ENCODE measurements at places on chromosomes 13 and 19.
A peak's percentile ranks its signal among the peaks of the same experiment; 100 is the strongest.

DNA sequence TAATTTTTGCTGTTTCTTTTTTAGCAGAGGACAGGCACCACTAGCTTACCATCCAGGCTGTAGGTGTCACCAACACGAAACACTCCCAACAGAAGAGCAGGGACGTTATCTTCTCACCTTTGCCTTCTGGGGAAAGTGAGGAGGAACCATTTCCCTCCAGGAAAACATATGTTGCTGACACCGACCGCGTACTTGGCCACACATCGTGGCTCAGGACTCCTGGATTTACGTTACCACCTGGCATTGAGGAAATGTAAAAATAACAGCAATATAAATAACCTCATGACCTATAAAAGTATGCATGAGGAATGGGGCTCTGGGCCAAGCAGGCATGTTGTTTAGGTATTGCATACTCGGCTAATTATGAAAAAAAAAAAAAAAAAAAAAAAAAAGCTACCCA is 525.1 kb downstream of the MYO16 start:
- no peak for DNase-seq

- no peak for DNase-seq
Measured at GRCh38 chr13:105139048-105139379, 1396.4 kb downstream of the EFNB2 start.

DNA sequence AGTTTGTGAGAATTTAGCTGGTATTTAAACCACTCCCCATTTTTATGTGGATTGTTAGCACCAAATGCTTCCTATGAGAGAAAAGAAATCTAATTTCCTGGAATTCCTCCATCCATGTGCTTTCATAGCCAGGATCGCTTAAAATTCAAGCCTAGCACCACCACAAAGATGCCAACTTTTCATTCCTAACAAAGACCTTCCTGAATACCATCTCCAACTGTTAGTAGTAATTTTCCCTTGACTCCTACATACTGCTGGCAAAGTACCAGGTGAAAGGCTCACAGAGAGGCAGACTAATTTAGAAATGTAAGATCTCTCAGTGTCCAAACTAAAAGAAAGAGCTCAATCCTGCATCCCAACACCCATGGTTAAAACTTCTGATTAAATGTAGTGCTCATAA is 386.3 kb downstream of the KCTD12 start:
- no peak for DNase-seq

DNA sequence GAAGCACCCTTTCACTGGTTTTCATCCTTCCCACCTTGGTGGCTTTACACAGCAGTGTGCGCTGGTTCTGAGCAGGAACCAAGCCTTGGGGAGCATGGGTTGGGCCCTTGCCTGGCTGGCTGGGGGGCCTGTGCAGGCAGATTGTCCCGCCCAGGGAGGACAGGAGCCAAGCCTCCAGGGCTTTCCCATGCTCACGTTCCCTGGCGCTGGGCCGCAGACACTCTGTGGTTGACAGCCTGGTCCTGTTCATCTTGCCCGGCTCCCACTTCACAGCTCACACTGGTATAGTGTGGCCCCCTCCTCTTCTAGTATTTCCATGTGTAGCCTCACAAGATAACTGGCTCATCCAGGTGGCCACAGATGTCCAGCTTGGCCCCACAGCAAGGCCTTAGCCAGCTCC is 4.6 kb upstream of the CCNE1 start:
- no peak for DNase-seq

GRCh38 chr19:31421856-31422255 is 72.6 kb upstream of the TSHZ3 start:
- DNase-seq, result no peak

- no peak for DNase-seq
Measured at GRCh38 chr13:51620165-51620983, 36.1 kb downstream of the WDFY2 start.

DNA sequence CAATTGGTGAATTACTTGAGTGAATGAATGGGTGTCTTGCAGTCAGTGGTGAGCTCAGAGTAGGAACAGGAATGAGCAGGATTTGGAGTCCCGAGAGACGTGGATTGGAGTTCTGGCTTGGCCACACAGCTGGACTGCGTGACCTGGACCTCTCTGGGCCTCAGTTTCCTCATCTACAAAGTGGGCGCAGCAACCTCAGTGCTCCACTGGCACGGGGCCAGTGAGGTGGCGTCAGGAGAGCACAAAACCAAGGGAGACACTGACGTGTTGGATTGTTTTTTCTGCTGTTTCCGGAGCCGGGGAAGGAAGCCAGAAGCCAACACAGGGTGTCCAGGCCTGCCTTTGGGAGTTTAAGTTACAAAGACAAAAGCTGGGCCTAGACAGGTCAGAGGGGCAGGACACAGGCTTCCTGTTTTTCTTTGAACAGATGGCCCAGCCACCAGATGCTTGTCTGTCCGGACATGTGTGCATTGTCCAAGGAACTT is 6.5 kb upstream of the DOCK6 start:
- peak; percentile 41 for DNase-seq

DNA sequence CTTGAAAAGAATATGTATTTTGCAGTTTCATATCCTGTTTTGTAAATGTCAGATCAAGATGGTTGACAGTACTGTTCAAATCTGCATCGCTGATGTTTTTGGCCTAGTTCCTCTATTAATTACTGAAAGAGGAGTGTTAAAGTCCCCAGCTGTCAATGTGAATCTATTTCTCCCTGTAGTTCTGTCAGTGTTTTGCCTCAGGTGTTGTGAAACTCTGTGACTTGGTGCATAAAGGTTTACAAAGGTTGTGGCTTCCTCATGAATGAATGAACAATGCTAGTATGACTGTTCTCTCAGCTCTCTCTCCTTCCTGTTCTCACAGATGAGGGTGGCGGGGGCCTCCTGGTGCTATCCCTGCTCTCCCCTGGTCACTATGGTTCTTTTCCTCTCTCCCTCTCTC is 142.4 kb downstream of the MYCBP2 start:
- no peak for DNase-seq

DNA sequence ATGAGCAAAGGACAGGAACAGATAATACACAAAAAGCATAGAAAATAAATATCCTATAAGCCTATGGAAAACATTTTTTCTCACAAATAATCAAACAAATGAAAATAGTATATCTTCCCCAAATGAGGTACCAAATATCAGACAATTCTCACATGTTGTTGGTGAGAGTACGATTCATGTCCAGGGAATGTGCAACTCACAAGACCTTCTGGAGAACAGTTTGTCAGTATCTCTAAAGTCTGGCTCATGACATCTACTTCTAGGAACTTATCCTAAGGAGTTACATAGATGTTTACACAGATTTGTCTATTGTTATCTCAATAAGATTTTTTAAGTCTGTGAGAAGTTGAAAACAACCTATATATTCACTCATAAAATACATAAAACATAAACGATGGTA is 80.3 kb upstream of the ARHGEF7 start:
- no peak for DNase-seq

DNA sequence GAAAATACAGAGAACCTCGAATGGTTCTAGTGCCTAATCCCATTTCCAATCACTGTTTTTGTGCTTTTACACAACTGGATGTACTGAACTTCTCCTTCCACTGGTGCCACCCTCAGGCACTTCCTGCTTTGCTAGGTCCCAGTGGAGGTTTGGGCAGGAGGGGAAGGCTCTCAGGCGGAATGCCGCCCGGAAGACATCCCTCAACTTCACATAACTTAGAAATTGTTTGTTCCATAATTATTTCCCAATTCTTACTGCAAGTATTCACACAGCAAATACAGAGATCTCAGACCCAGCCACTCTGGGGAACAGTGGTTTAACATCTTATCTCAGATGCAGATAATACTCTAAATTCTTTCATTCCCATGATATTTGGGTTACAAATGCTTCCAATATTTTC is 195.7 kb upstream of the IPO5 start:
- no peak for DNase-seq

DNA sequence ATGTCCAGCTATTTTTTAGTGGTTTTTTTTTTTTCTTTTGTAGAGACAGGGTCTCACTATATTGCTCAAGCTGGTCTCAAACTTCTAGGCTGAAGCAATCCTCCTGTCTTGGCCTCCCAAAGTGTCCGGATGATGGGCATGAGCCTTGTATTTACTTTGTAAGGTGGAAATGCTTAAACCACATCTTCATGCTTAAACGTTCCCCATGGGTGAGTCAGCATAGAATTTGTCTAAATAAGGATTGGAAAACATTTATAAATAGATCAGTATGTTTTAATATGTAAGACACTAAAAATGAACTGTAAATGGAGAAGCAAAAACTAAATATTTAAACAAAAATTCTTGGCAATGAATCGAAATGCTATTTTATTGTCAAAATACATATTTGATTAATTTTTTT is 698.0 kb downstream of the PCDH9 start:
- DNase-seq, result peak; percentile 41

GRCh38 chr13:84481958-84482357 is 599.7 kb upstream of the SLITRK1 start:
- DNase-seq, result peak; percentile 47

- DNase-seq, result peak; percentile 34
Measured at GRCh38 chr19:46481947-46482346, 10.6 kb upstream of the PNMA8A start.

DNA sequence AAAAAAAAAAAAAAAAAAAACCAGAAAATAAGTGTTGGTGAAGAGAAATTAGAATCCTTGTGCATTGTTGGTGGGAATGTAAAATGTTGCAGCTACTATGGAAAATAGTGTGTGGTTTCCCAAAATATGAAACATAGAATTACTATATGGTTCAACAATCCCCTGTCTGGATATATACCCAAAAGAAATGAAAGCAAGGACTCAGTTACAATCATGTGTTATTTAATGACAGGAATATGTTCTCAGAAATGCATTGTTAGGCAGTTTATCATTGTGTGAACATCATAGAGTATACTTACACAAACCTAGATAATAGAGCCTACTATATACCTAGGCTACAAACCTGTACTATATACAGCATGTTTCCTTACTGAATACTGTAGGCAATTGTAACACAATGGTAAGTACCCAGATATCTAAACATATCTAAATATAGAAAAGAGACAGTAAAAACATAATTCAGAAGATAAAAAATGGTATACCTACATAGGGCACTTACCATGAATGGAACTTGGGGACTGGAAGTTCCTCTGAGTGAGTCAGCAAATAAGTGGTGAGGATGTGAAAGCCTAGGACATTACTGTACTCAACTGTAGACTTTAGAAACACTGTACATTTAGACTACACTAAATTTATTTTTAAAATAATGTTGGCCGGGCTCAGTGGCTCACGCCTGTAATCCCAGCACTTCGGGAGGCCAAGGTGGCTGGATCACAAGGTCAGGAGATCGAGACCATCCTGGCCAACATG is 25.7 kb upstream of the SLC7A1 start:
- DNase-seq, result no peak

GRCh38 chr19:41276231-41276630 is 12.1 kb downstream of the HNRNPUL1 start:
- no peak for DNase-seq

- no peak for DNase-seq
Measured at GRCh38 chr13:20271441-20271840, 39.3 kb upstream of the GJB6 start.

- DNase-seq, result no peak
Measured at GRCh38 chr13:110201114-110201513, 105.8 kb downstream of the COL4A1 start.

GRCh38 chr13:98201984-98202383 is 24.9 kb upstream of the RNF113B start:
- DNase-seq, result no peak

- no peak for DNase-seq
Measured at GRCh38 chr13:47983070-47983469, 18.0 kb downstream of the SUCLA2 start.

GRCh38 chr13:39107561-39107960 is 69.3 kb downstream of the NHLRC3 start:
- no peak for DNase-seq

DNA sequence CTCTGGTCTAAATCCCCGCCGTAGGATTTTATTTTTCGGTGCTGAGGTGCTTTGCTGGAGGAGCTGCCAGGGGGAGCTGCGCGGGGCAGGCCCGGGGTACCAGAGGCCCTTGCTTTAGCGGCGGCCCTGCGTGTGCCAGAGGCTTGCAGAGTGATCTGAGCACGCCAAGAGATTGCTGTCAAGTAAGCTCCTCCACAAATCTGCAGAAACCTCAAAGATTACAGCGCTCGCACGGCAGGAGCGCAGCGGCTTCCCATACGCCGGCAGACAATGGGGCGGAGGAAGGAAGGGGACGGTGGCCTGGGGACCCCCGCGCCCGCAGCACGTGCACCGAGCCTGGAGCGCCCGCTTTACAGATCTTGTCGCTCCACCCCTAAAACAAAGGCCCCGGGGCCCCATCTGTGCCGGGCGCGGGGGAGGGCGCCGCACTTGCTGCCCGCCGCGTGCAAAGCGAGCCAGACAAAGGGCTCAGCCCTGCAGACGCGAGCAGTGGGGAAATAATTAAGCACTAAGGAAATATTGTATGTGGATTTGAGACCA is 9.1 kb upstream of the C19orf12 start:
- no peak for DNase-seq

- DNase-seq, result no peak
Measured at GRCh38 chr13:80901530-80901929, 560.6 kb upstream of the SPRY2 start.

DNA sequence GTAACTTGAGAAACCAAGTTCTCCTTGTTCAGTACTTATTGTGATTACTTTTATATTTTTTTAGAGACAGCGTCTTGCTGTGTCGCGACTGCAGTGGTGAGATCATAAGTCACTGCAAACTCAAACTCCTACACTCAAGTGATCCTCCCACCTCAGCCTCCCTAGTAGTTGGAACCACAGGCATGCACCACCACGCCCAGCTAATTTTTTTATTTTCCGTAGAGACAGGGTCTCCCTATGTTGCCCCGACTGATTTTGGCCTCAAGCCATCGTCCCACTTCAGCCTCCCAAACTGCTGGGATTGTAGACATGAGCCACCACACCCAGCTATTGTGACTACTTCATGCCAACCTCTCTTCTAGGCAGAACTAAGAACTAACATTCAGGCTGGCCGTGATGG is 8.3 kb downstream of the C19orf53 start:
- no peak for DNase-seq

DNA sequence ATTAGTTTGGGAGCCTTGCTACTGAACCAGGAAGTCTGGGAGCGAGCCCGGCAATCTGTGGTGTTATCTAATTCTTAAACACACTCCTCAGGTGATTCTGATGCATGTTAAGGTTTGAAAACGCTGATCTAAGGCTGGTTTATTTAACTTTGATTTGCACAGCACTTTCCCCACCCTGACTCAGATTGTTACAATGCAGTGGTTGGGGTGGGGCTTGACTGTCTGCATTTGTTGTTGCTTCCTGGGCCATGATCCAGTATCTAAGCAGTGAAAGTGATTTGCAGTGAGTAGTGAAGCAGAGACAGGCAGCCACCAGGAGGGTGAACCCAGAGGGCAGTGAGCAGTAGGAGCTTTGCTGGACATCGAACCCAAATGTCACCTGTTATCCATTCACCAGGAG is 81.6 kb upstream of the ARGLU1 start:
- DNase-seq, result no peak

- no peak for DNase-seq
Measured at GRCh38 chr13:99759163-99759552, 212.4 kb downstream of the ZIC5 start.

- DNase-seq, result no peak
Measured at GRCh38 chr13:79479882-79480281, 1.1 kb upstream of the NDFIP2 start.

- DNase-seq, result no peak
Measured at GRCh38 chr13:25920277-25920676, 131.5 kb downstream of the SHISA2 start.

- DNase-seq, result no peak
Measured at GRCh38 chr13:83819156-83819555, 63.1 kb downstream of the SLITRK1 start.
